ENCODE measurements at places on chromosomes 7 and 10.
A peak's percentile ranks its signal among the peaks of the same experiment; 100 is the strongest.

DNA sequence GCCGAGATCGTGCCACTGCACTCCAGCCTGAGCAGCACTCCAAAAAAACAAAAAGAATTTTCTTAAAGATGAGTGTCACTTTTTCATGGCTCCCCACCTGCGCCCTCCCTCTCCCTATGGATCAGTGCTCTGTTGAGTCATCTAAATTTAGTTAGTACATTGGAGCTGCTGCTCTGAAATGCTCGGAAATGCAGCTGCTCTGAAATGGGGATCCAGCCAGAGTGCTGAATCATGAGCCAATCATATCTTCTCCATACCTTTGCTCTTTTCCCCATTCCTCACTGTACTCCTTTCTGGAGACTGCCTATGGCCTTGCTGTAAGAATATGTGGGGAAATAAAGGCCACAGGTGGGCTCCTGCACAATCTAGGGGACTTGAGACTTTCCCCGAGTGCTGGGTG lies 188.8 kb downstream of the ZNF438 start:
- DNase-seq = no peak

DNA sequence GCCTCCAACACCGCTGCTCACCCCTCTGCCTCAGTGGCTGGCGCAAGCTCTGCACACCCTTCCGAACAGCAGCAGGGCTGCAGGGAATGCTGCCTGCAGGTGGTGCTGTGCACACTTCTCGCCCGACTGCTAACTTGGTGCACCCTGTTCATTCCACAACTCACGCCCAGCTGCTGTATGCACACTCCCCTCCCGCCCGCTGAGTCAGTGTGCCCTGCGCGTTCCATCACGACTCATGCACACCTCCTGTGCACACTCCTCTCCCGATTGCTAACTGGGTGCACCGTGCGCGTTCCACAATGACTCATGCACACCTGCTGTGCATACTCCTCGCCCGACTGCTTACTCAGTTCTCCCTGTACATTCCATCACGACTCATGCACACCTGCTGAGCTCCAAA lies 21.5 kb downstream of the ADARB2 start:
- no peak for DNase-seq

- no peak for DNase-seq
Observed at GRCh38 chr10:123385508-123386080, 231.4 kb downstream of the BUB3 start.

DNA sequence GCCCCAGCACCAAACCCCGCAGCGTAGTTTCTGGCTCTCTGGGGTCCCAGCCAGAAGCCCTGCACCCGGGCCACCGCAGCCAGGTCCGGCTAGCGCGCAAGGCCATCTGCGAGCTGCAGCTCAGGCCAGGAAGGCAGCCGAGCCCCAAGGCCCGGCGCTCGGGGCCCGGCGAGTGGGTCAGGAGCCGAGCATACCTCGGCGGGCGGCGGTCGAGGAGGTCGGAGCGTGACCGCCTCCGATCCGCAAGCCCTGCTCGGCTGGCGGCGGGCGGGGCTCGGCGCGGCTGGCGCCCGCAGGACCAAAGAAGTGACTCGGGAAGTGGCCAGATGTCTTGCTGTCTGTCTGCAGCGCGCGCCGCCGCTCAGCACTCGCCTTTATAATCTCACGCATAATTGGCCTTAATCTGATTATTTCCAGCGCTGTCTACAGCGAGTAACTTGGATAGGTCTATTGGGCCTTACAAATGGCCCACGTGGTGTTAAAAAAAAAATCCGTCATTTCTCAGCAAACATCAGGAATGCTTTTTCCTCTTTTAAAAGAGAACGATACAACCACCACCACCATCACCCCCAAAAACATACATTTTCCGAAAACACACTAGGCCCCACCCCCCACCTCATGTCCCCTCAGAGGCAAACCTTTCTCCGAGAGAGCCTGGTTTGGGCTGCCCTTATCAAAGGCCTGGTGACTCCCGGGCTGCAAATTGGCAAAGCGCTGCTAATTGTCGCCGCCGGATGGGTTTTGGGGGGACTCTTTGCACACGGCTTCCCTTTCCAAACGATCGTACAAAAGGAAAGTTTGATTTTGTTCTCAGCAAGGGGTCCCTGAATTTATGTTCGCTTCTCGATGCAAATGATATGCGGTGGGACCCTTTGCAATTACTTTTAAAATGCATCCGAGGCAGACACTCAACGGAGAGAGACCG lies at the start of gene DRGX:
TSS of gene DRGX (minus strand) at position 349 of the 925 bp plus-strand sequence. CDS start 649 bp downstream, outside the sequence.
- DNase-seq = no peak

DNA sequence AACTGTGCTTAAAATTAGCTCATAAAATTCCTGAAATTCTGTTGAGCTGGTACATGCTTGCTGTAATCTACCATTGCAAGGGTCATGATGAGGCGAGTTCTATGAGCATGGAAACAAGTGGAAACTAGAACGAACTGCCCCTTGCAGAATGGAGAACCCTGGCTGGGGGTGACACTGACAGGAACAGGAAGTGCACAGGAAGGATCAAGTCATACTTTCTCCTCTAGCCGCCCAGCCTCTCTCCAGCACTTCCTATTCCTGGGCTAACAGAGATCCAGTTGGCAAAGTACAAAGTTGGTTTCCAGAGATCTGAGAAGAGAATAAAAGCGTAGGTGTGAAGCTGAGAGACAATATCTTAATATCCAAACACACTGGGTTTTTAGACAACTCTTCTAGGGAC lies 414.2 kb upstream of the PODXL start:
- no peak for DNase-seq

GRCh38 chr7:154986200-154986945 lies 16.6 kb downstream of the PAXIP1 start:
- no peak for DNase-seq

DNA sequence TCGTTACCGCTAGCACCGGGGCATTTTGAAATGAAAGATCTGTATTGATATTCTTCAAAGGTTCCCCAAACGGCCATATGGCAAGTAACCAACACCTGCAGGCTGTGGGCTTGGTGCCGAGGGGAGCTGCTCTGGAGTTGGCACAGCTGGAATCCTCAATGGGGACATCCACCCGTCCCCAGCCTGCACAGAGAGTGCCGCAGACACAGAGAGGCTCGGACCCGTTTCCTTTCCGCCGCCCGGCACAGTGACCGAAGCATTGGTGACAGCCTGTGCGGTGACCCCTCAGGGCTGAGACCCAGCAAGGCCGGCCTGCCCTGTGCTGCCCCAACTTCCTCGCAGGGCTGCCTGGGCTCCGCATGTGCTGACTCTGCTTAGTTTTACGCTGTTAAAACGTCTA lies 4.5 kb downstream of the CFAP46 start:
- DNase-seq = no peak

DNA sequence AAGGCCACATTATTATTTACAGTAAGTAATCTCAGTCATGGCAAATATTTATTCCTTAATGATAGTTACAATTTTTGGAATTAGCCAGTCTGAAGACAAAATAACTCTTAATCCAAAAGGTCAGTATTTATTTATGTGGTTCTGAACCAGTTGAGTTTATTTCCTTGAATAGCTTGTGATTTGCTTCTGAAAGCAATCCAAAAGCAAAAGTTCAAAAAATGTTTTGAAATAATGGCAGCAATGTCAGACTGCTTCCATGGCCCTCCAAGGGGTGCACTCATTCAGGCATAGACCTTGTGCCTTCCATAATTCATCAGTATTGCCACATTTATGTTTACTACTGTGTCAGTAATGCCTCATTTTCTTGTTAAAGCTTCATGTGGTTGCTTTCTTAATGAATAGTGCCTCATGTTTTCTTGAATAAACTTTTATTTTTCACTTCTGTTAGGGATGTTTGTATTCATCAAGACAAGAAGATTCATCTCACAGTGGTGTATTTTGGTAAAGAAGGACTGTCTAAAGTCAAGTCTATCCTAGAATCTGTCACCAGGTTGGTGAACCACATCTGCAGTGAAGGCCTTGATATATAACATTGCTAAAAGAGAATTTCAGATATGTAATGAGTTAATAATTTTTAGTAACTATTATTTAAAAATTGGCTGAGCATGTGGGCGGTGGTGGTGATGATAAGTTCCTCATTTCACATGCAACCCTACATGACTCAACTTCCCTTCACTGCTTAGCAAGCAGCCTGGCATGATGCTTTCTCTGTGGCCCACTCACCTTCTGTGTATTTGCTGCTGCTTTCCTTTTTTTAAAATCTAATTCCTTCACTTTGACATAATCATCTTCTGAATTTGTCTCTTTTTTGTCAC lies 22.0 kb downstream of the CSGALNACT2 start:
- DNase-seq = no peak

GRCh38 chr7:76231583-76231982 lies 29.9 kb downstream of the SRRM3 start:
- no peak for DNase-seq

DNA sequence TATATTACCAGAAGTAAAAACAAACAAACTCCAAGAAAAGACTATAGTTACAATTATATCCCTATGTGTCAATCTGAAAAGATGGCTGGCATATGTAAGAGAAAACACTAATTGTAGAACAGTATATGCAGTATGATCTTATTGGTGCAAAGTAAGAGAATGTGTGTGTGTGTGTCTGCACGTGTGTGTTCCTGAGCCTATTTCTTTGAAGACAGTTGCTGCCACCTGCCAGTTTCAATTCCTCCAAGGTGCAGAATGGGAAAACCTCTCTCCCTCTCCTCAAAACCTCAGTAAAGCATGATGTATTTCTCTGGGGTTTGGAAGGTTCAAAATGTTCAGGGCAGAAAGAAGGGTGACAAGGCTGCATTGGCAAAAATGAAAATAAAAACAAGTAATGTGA lies 8.8 kb upstream of the SFTPA1 start:
- no peak for DNase-seq

GRCh38 chr10:59752278-59752940 lies 846 bp downstream of the MRLN start:
- DNase-seq = no peak

- no peak for DNase-seq
Observed at GRCh38 chr10:22724773-22725172, 10.4 kb upstream of the PIP4K2A start.

- DNase-seq = no peak
Observed at GRCh38 chr7:32163896-32164295, 93.7 kb upstream of the PDE1C start.

DNA sequence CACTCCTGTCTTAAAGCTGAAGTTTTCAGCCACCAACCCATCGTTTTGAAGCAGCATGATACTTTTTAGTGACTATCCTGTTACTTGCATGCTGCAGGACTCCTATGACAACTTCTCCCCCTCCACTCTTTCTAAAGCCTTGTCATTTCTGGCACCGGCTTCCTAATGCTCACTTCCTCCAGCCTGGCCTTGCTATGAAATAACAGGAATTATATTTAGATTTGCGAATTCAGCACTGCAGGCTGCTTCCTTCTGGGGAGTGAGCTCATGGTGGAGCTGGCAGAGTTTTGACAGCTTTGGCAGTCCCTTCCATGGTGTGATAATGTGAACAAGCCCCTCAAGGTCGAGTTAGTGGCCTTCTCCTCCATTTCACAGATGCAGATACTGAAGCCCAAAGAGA lies 13.4 kb downstream of the BLNK start:
- no peak for DNase-seq

DNA sequence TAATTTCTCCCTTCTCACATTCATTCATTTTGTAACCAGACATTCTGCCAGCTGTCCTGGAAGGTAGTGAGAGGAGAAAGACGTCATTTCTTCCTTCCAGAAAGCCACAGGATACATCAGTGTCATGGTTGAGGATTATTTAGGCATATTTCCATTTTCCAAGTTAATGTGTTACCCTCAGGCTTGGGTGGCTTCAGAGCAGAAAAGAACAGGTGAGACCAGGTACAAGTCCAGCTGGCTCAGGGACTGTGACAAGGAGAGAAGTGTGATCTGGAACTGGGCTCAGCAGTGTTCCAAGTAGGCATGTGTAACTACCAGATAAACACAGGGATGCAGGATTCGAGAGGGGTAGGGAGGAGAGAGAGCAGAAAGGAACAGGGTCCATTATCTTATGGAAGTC lies 386.9 kb downstream of the GALNT17 start:
- DNase-seq = no peak

DNA sequence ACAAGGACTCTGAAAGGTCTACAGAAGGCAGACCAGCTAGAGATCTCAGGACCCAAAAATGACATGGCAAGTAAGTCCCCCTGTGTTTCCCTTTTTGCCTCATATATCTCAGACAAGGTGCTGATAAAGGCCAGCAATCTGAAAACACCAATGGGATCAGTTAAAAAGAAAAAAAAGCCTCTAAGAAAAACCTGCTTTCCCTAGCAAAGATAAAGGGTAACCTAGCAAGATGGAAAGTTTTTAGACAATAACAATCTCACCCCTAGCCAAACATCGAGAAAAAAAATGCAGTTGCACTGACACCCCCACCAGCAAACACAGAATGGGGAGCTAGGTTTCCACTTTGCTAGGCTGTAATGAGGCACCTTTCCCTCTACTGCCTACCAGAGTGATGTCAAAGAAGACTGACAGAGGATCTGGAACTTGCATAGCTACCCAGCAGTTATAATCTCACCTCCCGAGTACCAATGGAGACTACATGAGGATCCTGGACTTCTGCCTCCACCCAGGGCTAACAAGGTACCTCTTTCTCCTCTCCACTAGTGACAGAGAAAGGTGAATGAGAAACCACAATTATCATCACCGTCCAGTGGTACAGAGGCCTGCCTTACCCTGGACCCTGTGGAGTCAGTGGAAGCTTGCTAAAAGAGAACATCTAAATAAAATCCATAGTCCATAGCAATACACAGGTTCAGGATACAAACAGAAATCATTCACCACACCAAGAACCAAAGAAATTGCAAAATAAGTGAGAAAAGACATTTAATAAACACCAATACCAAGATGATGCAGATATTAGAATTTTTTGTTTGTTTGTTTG lies 240.8 kb downstream of the ARHGAP12 start:
- DNase-seq = peak; percentile 21

GRCh38 chr7:30974605-30975255 lies 11.0 kb downstream of the GHRHR start:
- no peak for DNase-seq

All from central memory CD4-positive, alpha-beta T cell (primary cell).